ENCODE measurements at places on chromosomes 3 and 15.

DNA sequence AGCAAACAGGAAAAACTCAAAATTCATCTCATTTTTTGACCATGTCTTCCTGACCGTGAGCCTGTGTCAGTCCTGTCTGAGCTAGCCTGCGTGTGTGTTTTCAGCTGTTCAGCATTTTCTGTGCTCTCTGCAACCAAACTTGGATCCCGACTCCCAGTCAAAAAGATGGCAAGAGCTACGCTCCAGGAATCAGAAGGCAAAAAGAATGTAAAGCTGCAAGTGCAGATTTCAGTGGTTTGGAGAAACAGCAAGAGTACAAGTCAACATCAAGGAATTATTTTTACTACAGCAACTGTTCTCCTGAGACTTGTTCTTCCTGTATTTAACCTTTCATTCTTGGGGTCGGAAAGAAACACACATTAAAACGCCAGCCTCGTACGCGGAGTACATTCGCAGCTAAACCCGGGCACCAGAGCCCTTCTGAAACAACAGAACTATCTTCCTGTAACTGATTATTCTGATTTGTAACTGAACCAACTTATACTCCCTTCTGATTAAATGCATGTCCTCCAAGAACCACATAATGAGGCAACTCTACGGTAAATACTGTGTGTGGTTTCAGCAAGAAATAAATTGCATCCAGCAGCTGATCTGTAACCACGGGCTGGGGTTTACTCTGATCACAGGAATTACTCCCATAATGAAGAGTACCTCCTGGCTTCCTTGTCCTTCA lies 107.4 kb downstream of the LRIG1 start:
- DNase-seq = no peak

DNA sequence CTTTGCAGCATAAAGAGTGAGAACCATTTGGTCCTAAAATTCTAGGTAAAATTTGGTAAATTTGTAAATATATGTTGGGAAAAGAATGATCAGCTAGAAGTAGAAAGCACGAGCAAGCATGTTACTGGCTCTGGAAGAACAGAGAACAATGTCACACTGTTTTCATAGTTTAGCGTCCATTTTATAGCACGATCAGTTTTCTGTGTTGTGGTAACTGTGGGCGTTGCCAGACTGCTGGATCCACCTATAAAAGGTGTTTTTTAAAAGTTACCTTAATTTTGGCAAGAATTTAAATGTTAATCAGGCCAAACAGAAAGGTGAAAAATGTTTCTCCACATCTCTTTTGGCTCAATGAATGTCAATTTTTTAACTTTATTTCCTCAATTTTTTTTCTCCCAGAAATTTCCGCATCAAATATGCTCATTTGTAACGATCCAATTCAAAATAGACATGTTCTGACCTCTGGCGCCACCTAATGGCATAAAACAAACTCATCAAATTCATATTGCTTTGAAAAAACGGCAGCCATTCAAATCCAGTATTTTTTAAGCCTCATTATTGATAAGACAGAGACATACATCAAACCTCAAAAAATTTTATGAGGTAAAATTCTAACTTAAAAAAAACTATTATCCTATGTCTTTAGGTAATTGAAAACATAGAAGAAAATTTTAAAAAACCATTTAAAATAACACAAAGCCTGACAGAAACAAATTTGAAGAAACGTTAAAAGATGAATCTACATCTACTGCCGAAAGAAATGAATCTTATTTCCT lies 5.5 kb upstream of the GP5 start:
- no peak for DNase-seq

DNA sequence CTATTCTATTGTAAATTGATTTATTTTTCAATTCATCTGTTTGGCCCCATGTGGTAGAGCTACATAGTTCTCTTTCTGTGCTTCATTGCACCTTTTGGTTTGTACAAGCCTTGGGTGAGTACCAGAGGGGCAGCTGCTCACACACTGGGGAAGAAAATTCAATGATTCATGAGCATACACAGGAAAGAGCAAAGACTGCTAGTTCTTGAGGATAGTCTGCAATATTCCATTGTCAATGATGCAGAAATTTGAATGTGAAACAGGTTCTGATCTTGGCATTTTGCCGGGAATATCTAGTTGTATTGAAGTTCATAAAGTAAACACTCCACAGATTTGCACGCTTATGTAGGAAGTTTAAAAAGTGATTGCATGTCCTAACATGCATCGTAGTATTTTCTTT lies 304.6 kb downstream of the NAALADL2 start:
- no peak for DNase-seq

DNA sequence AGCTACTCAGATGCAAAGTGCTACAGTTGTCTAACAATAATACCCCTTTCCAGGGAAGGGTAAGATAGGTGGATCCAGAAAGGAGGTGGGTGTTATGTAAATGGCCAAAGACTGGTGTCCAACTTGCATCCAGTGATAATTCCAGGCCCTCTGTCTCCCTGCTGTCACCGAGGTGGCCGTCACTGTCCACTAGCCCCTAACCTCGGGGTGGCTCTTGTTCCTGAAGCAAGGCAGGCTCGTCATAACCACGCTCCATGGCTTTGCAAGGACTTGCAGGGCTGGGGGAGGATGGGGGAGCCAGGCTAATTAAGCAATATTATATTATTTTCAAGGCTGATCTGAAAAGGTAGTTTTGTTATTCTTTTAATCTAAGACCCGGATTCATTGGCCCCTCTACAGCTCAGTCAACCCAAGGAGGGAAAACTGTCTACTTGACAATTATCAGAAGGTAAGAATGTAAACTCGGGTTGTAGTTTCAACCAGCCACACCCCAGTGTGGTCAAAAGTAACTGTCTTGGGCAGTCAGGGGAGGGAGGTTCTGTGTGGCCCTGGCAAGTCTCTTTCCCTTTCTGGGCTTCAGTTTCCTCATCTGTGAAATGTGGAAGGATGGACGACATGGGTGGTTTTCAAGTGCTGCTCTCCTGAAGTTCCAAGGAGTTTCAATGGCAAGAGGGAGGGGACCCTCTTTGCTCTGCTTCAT lies 220.1 kb upstream of the BHLHE40 start:
- no peak for DNase-seq

- no peak for DNase-seq
Observed at GRCh38 chr3:33438881-33439545, 1.2 kb downstream of the UBP1 start.

DNA sequence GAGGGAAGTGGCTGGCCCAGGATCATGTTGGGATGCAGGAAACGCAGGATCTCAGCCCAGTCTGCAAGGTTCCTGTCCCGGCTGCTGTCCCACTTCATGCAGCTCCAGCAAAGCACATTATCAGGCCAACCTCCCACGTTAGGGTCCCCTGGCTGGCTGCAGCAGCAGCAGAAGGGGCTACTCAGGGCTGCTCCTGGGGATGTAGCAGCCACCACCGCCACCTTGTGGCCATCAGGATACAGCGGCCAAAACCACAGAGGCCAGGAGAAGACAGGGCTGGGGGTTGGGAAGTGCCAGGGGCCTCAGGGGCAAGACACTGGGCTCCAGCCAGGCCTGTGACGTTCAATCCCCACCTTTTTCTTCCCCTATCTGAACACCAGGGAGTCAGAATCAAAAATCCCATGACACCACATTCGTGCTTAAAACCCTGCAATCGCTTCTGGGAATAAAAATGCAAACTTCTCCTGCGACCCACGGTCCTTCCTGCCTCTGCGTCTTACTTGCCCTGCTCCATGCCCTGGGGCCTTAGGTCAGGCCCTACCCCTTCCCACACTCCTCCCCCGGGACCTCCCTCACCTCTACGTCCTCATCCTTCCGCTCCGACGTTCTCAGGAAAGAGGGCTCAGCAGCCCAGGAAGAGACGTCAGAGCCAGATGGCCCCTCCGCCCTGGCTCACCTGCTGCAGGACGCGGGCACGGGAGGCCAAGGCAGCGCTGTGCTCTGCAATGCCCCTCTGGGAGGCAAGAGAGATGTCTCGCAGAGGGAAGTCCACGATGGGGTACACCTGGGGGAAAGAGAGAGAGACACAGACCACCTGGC lies 21.5 kb downstream of the SSUH2 start:
- no peak for DNase-seq

Data from GM12878 (cell line).